NCI-H1105 (cell line): ENCODE measurements at places on chromosomes 2 and 18.

DNA sequence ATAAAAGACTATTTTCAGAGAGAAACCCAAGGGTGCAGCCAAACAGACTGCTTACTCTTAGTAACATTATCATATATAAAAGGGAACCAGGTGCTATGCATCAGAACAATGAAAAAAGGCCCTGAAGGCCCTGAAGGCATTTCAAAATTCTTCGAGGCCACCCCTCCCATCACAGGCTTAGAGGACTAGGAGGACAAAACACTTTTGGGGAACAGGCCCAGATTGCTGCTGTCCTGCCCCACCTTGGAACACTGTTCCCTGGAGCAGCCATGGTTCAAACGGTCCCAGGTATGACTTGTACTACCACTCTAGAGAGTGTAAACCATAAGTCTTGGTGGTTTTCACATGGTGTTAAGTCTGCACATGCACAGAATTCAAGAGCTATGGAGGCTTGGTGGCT is 2183.1 kb upstream of the CELF4 start:
- DNase-seq = no peak

- DNase-seq = no peak
Measured at GRCh38 chr2:112137516-112138158, 548 bp upstream of the FBLN7 start.

DNA sequence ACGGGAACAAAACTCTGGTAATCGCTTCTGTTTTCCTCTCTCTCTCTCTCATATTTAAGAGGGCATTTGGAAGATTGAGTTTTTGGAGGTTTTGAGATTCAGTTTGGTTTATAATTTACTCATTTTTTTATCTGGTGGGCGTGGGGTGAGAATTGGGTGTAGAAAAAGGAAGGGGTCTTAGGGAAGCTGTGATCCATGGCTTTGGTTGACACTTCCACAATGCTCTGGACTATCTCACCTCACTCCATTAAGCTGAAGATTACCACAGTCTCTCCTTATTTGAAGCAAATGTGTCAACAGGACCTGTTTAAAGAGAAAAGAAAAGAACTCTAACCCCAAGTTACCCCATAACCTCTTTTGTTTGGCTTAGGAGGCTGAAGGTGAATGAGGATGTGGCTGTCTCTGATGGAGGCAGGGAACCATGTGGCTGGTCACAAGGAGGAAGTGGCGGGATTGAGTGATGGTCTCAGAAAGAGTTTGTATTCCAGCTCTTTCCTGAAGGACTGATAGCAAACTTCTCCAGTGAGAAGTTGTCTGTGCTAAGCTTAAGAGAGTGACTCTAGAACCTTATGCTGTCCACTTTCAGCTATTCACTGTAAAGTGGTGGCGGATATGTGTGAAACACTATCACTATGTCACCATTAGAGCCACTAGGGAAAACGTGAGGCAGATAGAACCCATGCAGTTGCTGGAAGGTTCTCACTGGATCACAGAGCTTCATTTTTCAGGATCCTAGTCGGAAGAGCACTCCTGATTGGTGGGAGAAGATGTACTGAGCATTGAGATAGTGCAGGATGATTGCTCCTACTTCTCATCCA is 934 bp downstream of the ZNF804A start:
- no peak for DNase-seq

- no peak for DNase-seq
Measured at GRCh38 chr18:31258789-31259188, 59.2 kb upstream of the DSG1 start.

DNA sequence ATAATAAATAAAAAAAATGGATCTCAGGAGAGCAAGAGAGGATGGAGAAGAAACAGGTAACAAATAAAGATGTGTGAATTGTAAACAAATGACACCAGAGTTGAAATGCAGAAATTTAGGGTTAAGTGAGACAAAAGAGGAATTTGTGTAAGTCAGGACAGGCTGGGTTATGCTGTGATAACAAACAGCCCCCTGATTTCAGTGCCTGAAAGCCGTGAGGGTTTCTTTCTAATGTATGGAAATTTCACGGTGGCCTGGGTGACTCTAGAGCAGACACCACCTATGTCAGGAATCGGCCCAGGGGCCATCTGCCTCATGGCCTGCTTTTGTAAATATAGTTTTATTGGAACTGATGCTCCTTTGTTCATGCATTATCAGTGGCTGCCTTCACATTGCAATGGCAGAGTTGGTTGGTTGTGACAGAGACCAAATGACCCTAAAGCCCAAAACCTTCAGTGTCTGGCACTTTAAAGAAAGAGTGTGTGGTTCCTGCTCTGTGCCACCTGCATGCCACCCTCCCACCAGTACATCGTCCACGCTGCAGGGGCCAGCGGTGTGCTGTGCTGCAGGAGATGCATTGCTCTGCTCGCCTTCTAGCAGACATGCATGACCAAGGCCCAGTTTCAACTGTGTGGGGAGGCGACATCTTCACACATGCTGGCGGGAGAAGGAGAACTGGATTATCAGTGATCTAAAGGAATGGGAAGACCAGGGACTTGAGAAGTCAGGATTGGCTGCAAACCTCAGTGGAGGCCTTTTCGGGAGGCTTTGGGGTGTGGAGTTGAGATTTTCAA is 221.2 kb upstream of the APCDD1 start:
- DNase-seq = no peak

DNA sequence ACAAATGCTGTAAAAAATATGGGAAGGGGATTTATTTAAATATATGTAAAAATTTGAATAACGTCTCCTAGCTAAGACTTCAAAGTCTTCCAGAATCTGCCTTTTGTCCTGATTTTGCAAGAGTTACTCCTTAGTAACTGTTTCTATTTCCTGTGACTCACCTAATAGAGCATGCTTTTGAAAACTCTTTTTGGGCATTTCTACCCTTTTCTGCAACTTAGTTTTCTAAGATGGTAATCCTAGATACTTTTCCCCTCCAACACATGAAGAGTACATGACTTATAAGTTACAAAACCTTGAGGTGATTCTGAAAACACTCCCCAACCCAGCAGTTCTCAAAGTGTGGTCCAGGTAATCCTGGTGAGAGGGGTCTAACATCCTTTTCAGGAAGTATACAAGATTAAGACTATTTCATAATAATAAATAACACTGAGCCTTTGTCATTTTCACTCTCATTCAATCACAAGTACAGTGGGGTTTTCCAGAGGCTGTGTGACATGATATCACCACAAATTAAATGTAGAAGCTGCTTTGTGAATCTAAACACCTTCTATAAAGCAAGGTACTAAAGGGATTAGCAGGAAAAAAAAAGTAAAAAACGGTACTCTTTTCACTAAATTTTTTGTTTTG is 31.9 kb downstream of the PPP4R3B start:
- no peak for DNase-seq

DNA sequence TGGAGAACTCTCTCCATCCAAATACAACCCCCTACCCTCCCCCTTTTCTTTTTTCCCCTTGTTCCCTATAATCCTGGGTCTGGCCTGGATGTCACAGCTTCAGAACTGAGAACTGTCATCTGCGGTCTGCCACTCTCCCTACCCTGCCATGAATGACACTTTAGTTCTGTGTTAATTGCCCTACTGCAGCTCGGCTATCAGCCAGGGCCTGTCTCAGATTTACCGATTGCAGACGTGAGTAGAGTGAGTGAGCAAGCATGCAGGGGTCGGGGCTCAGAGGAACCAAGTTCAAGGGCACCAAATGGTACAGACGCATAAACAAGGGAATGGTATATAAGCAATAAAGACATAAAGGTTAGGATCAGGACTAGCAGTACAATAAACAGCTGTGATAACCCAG is 967.8 kb downstream of the BCL11A start:
- peak; percentile 74 for DNase-seq

DNA sequence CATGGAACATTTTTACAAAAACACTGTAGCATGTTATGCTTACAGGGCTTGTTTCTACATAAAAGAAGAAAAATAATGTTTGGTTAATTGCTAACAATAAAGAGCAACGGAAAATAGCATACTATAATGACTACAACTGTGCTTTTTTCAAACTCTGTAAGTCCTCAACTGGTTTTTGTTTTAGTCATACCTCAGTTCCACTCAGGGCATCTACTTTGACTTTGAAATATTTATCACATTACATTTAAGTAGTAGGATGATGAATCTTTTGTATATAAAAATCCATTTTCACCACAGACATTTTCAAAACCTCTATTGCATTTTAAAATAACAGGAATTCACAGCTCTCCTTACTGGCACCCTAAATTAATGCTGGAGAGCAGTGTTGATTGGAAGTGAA is 8.3 kb downstream of the SATB2 start:
- no peak for DNase-seq

DNA sequence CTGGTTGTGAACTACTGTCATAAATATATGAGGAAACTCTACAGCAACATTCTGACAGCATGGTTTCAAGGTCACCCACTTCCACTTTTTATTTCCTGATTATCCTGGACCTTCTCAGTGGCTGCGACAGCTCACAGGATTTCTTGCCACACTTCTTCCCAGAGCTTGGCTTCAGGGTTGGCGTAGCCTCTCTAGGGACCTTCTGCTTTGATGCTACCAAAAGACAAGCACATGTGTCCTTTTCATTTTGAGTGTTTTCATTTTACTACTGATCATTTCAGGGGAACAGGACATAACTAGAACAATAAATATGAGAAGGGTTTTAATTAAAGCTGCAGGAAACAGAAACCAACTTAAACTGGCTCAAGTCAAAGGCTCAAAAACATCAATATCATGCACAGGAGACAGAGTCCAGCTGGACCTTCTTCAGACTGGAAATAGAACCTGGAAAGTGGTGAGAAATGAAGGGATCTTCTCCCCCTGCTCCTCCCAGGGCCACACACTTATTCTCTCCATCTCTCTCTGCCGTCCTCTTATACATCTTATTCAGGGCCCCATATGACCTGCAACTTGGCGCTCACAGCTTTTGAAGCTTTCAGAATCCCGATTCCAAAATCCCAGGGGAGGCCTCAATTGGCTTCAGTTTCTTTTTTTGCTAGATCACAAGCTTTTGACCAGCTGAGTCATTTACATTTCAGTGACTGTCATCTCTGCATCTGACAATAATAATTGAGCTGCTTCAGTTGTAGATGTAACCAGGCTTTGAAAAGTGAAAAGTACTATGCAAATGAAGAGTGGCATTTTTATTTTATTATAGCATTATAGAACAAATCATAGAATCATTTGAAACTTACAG is 9.7 kb downstream of the VIT start:
- no peak for DNase-seq

DNA sequence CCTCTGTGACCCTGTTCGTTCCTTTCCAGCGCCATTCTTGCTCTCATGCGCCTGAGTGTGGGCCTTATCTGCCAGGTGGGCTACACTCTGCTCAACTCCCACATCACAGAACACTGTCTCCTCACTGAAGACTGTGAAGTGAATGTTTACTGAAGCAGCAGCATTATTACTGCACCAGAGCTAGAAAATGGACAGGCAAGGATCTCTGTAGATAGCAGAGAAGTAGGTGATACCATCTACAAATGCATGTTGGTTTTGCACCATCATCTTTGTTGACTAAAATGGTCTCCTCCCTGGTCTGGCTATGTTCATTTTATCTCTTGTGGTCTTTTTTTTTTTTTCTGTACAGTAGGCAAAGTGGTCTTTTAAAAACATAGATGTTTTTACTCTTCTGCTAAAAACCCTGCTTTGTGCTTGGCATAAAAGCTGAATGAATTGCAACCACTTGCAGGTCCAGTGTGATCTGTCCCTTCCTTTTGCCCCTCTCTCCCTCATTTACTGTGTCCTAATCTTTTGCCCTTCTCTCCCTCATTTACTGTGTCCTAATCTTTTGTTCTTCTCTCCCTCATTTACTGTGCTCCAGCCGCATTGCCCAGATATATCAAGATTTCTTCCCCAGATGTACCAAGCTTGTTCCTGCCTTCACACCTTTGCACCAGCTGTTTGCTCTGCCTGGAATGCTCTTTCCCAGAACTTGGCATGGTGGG is 35.4 kb downstream of the BABAM2 start:
- no peak for DNase-seq

DNA sequence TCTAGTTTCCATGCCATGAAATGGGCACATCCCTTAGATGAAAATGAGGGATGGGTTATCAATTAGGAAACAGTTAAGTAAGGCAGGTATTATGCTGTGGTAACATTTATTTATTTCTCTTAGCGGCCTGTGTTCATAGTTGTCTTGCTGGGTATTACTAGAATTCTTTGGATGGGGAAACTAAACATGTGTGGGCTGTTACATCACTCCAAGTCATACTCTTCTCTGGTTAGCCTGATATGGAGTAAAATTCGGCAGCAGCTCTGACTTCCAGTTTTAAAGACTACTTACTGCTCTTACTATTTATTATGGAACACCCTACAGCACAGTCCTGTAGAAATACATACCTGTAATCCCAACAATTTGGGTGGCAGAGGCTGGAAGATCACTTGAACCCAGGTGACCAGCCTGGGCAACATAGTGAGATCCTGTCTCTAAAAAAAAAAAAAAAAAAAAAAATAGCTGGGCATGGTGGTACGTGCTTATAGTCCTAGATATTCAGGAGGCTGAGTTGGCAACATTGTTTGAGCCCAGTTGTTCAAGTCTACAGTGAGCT is 33.1 kb upstream of the RASGRP3 start:
- DNase-seq = no peak

DNA sequence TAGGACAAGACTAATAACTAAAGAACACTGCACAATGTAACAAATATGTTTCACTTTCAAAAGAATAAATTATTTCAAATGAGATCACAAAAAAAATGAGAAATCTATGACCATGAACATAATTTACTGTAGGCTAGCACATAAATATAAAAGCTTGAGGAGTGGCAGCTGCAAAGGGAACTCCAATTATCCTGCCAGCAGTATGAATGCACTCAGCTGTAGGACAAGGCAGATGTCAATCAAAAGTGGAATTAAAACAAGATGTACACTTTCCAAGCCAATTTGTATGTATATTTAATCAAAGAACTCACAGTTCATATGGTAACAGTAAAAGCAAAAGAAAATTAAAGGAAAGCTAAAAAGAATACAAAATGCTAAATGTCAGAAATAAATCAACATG is 76.6 kb upstream of the NCKAP5 start:
- no peak for DNase-seq

- no peak for DNase-seq
Measured at GRCh38 chr2:69147841-69148533, 135.0 kb downstream of the ANTXR1 start.

DNA sequence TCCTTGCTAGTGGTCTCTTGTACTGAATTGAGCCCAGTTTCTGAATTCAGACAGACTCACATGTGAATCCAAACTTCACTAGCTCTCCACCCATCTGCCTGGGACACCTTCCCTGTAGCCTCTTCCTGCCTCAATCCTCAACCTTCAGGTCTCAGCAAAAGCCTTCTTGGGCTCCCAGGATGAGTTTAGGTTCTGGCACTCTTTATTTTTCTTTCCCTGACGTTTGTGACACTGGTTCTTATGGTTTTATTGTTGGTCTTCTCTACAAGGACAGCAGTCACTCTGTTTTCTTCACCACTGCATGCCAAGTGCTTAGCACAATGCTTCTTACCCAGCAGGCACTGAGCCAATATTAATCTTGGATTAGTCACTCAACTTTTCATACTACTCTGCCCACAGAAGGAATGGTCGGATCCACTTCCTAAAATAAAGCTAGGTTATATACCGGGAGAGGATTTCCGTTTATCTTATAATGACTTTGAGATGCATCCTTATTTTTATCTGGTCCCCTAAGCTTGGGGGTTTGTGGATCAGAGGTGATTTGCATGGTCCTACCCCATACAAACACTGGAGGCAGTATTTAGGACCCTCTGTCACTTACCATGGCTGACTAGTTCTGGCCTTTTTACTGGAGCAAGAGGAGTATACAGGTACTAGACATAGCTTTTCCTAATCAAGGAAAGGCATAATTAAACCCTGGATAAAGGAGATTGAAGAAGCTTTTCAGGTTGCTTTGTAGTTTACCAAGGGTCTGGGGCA is 186.3 kb downstream of the MYCN start:
- no peak for DNase-seq

- no peak for DNase-seq
Measured at GRCh38 chr2:60053791-60054190, 499.7 kb downstream of the BCL11A start.
